ENCODE measurements at places on chromosomes 13 and 19.

DNA sequence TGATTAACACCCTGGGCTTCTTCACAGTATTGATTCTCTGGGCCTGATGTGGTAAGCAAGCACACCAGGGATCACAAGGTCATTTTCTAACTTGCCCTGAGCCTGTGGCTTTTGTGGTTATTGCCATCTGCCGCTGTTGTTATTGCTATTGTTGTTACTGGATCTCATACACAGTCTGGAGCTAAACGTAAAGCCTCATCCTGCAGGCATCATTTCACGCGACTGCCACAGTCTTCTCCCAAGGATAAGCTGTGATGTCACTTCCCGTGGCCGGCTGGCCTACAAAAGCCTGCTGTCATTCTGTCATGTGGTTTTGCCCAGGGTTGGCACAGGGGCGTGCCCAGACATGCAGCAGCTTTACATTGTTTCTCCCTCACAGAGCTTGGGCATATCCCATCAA, 154.0 kb upstream of the GPR12 start:
- DNase-seq, result no peak

DNA sequence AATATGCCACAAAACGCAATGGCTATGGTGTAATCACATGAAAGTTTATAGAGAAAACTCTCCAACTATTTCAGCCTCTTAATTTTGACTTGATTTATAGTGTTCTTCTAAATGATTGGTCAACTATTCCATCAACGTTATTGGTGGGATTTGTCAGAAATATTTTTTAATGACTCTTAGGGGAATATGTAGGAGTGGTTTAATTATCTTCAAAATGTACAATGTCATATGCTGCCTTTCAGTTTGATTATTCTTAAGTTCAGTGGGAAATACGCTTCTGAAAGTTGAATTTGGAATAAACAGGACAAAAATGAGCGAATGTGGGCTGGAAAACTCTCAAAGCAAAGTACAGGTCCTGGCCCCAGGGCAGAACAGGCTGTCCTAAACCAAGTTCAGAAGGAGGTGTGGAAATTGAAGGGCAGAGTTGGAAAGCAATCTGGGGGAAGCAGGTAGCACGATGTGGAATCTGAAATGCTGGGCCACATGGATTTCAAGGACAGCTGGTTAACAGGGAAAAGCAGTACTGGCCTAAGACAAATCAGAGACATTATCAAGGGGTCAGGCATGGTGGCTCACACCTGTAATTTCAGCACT, 60.8 kb upstream of the MYCBP2 start:
- DNase-seq, result no peak

DNA sequence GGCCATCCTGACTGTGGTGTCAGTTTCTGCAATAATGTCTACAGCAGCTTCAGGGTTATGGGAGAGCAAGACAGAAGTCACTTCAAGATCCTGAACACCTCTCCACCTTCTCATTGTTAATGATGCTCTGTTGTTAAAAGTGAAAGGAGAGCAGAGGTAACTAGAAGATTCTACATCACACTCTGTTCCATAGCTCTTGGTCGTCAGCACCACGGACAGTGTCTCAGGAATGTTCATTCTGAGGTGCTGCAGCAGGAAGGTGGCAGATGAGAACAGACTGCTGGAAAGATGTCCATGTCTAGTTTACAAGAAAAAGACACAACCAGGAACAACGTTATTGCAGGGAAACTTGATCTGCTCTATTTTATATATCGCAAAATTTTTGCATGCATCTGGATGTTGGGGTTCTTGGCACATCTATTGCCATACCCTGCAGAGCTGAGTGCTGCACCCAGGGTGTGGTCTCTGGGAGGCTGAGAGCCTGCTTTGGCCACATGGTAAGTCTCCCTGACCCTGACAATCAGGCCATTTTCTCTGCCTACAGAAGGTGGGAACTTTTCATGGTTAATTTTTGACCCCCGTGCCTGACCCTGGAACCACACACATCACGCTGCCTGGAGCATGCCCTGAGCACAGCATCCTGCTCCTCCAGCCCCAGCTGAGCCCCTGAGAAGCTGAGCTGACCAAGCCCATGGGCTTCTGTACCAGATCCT, 12.7 kb downstream of the CEACAM21 start:
- no peak for DNase-seq

GRCh38 chr13:94664889-94665288, 47.5 kb downstream of the SOX21 start:
- no peak for DNase-seq

- no peak for DNase-seq
Measured at GRCh38 chr13:45607931-45608330, 7.6 kb downstream of the ERICH6B start.

DNA sequence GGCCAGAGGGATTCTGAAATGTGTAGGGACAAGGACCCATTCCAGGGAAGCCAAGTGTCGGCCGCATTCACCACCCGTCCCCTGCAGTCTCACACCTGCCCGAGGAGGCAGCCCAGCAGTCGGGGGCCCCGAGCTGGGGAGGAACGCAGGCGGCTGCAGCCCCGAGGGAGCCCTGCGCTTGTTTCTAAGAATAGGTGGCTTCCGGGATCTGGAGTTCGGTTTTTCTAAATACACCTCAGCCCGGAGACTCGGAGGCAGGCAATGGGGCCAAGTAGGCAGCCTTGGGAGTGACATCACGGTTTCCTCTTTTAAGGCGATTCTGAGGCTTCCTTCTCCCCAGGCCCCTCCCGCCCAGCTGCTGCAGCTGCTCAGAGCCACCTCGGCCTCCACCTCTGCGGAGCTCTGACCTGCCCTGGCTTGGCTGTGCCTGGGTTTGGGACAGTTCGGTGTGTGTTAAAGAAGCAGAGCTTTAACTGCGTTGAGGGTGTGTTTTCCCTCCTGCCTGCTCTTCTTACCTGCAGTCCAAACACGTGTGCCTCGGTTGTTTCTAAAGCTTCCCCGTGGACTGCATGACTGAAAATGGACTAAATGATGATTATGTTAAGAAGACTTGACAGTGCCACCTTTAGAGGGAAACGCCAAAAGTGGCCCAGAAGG, 80.5 kb downstream of the COL4A2 start:
- DNase-seq, result no peak

DNA sequence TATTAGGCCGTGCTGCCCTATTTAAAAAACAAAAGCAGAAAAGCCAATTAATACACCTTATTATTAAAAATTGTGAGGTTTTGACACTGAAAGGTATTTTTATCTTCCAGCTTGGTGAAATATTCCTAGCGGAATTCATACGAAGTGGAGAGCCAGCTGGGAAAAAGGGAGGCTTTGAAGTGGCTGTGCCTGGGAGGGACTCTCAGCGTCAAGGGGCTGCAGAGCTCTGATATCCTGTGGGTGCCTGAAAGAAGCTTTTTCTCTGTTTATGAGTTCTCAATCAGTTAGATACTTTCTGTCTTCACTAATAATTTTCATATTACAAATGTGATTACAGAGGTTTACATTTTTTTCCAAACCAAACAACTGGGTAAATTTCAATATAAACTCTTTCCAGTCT, 140.2 kb upstream of the MIR17HG start:
- DNase-seq, result no peak

- no peak for DNase-seq
Measured at GRCh38 chr19:40797963-40798682, 868 bp upstream of the EGLN2 start.

DNA sequence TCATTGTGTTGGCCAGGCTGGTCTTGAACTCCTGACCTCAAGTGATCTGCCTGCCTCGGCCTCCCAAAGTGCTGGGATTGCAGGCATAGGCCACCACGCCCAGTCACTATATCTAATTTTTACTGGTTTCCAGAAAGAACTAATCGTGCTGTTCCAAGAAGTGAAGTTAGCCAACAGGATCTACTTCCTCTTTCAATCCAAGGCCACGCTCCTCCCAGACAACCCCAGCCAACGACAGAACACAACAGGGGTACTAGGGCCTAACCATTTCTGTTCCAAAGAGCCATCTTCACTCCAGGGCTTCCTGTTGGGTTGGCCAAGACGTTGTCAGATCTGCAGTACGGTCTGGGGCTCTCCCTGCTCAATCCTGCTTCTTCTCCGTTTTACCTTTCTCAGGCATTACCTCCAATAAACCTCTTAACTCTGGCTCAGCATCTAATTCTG, 7.0 kb upstream of the LSM14A start:
- DNase-seq, result no peak

DNA sequence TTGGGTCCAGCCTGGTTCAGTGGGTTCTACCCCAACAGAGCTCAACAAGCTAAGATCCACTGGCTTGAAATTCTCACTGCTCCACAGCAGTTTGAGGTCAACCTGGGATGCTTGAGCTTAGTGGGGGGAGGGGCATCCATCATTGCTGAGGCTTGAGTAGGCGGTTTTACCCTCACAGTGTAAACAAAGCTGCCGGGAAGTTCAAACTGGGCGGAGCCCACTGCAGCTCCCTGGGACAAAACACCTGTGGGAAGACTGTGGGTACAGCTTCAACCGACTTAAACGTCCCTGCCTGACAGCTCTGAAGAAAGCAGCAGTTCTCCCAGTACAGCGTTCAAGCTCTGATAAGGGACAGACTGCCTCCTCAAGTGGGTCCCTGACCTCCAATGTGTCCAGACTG, 1161.9 kb downstream of the UQCRFS1 start:
- DNase-seq, result no peak

DNA sequence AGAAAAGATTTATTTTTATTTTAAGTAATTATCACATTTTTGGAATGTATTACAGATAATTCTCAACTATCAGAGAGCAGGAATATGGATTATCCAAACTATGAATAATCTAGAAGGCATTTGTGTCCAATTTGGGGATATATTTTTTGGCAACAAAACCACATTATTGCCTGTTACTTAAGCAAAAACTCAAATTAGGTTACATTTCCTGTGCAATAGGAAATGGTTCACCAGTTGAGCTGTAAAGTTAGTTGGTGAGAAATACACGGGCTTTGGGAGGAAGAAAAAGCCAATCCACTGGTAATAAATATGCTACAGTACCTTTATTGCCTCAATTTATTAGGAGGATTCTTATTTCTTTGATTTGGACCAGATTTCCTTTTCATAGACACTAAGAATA, 1075.2 kb downstream of the PCDH9 start:
- DNase-seq, result no peak

GRCh38 chr13:62933809-62934208, 1518.2 kb upstream of the PCDH20 start:
- DNase-seq, result no peak

GRCh38 chr19:17530586-17530985, 19.1 kb downstream of the PGLS start:
- DNase-seq, result no peak

- DNase-seq, result no peak
Measured at GRCh38 chr13:110521946-110522345, 39.6 kb downstream of the RAB20 start.

DNA sequence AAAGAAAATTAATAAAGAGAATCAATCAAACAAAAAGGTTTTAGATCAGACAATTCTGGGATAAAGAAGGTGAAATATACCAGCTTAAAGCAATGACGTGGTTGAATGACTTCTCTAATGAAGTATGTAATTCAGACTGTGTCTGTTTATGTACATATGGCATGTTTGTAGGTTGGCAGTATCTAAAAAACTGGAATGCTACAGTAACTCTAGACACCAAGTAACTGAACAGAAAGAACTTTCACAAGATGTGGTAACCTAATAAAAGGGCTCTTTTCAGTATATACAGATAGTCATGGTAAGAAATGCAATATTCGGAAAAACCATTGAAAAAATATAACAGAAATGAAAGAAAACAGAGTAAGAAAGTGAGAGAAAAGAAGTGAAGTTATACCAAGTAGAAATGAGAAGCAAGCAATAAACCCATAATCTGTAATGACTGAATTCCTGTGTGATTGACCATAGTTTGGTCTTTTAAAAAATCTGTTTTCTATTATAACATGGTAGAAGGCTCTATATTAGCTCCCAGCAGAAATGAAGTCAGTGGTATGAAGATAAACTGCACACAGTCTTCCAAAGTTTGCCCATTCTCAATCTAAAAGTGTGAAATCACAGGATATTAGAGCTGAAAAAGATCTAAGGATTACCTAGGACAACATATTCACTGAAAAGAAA, 31.4 kb downstream of the ELF1 start:
- no peak for DNase-seq

GRCh38 chr13:67238277-67238859, 8.2 kb upstream of the PCDH9 start:
- DNase-seq, result no peak

DNA sequence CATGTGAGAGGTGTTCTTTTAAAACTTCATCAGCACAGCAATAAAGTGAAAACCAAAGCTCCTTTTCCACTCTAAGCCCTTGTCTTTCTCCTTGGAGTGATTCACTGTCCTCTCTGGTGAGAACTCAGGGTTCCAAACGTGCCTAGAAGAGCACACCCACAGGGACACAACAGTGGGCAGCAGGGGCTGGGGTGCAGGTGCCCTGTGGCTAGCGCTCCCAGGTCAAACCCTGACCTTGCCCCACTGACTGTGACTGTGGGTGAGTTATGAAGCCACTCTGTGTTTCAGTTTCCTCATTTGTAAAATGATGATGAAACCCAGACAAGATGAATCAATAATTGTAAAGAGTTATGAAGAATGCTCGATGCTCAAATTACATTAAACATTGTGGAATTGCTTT, 37.6 kb upstream of the IGFL1 start:
- no peak for DNase-seq

GRCh38 chr13:99577934-99578917, 77.0 kb downstream of the TM9SF2 start:
- DNase-seq, result no peak

DNA sequence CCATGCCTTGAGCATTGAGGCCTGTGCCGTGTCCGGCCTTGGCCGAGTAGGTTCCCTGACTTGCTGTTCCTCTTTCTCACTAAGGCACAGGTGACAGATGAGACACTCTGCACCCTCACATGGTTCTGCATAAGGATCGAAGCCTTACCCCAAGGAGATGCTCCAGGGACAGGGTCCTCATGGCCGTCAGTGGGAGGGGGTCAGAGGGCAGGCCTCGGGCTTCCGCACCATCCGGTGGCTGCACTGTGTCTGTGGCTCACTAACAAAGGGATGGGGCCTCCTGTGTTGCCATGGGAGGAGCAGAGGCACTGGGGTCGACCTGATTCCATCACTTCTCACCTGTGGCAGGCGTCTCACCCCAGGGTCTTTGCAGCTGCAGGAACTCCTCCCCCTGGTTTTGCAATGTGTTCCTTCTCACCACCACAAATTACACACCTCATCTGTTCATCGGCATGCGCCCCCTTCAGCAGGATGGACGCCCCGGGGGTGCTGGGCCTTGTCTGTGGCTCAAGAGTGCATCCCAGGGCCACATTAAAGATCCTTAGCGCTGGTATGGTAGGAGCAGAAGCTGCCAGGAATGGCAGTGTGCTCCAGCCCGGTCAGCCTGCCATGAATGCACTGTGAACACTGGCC, 113.3 kb upstream of the SOX1 start:
- DNase-seq, result no peak

DNA sequence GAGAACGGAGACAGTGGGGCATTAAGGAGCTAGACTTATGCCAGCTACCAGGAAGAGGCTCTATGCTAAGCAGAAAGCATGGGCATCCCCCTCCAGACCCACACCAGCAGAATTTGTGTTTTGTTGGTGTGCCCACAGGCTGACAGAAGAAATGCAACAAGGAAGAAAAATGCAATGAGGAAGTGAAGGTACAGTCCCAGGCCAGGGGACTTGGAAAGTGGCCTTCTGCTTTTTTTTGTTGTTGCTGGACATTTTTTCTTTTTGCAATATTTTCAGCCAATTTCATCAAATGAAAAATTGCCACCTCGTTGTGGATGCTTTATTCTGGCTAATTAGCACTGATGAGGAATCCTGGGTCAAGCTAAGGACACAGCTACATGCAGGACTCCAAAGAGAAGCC, 167.7 kb downstream of the TSHZ3 start:
- no peak for DNase-seq

- DNase-seq, result no peak
Measured at GRCh38 chr13:111482806-111483620, 162.6 kb downstream of the TEX29 start.

- DNase-seq, result no peak
Measured at GRCh38 chr13:75468602-75469001, 13.4 kb downstream of the TBC1D4 start.
